ENCODE measurements at places on chromosomes 16 and 17.
A peak's percentile ranks its signal among the peaks of the same experiment; 100 is the strongest.

DNA sequence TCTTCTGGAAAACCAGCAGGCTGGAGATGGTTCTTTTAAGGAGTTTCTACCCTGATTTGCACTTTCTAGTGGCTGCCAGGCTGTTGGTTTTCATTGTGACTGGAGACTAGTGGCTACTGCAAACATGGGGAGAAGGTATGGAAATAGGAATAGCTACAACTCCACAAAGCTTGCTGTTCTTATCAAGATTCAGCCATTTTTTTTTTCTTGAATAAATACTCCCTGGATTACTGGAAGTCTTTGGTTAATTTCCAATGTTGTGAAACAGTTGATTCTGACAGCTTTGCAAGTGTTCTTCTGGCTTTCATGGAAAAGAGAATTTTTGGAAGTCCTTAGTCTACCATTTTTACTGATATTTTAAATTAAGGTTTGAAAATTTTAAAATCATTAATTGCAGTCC is 277.7 kb downstream of the HS3ST3A1 start:
- no peak overlapping the region for H3K27ac ChIP-seq
- no peak overlapping the region for H3K4me3 ChIP-seq
- no peaks in the 10 kb centered on the region for H3K27me3 ChIP-seq
- DNase-seq, result no peak
- H3K36me3 ChIP-seq, result no peaks in the 10 kb centered on the region
- no peaks in the 10 kb centered on the region for H3K4me1 ChIP-seq

GRCh38 chr17:72392056-72393010 is 271.5 kb downstream of the SOX9 start:
- no peak overlapping the region for H3K4me3 ChIP-seq
- no peaks in the 10 kb centered on the region for H3K27me3 ChIP-seq
- no peaks in the 10 kb centered on the region for H3K36me3 ChIP-seq
- no peak overlapping the region for H3K27ac ChIP-seq
- H3K4me1 ChIP-seq, result no peaks in the 10 kb centered on the region
- DNase-seq, result no peak

DNA sequence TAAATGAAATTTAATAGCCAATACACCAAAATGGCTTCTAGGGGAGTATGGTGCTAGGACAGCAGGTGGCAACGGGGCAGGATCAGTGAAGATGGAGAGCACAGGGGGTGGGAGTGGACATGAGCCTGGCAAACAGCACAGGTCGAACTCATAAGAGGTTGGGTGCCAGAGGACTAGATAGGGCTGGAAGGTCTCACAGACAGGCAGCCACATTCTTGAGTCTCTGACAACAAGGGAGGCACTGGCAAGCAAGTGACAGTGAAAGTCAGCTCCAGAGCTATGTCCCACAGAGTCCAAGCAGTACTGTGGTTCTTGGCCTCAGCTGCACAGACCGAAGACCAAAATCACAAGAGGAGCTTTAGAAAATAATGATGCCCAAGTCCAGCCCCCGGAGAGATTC is 61.2 kb downstream of the USP31 start:
- DNase-seq, result no peak
- peaks cover 51% of the 10 kb centered on the region for H3K36me3 ChIP-seq
- H3K4me3 ChIP-seq, result no peak overlapping the region
- H3K4me1 ChIP-seq, result no peaks in the 10 kb centered on the region
- peak overlapping the region; percentile 28 for H3K27ac ChIP-seq

DNA sequence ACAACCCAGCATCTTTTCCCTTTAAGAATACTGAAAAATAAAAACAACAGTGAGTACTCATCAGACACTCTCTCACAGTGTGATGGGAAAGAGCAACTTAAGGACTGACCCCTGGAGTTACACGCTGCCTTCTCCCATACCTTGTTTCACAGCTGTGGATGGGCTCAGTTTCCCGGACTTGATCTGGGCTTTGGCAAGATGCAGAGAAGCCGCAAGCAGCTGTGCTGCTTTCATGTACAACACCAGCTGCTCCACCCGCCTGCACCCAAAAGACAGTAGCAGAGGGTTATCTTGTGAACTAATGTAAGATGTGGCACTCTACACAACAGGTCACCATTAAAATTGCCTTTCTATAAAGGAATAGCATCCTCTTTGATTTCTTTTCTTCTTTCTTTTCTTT is 32.7 kb upstream of the ALDH3A1 start:
- DNase-seq, result no peak
- H3K27ac ChIP-seq, result no peak overlapping the region
- H3K36me3 ChIP-seq, result peaks cover 32% of the 10 kb centered on the region
- no peak overlapping the region for H3K4me3 ChIP-seq
- no peaks in the 10 kb centered on the region for H3K4me1 ChIP-seq
- no peaks in the 10 kb centered on the region for H3K27me3 ChIP-seq

GRCh38 chr17:47324224-47325020 is 667 bp downstream of the EFCAB13 start:
- H3K36me3 ChIP-seq, result no peaks in the 10 kb centered on the region
- no peaks in the 10 kb centered on the region for H3K27me3 ChIP-seq
- DNase-seq, result peak; percentile 70
- no peaks in the 10 kb centered on the region for H3K4me1 ChIP-seq
- H3K4me3 ChIP-seq, result peak overlapping the region; percentile 48

DNA sequence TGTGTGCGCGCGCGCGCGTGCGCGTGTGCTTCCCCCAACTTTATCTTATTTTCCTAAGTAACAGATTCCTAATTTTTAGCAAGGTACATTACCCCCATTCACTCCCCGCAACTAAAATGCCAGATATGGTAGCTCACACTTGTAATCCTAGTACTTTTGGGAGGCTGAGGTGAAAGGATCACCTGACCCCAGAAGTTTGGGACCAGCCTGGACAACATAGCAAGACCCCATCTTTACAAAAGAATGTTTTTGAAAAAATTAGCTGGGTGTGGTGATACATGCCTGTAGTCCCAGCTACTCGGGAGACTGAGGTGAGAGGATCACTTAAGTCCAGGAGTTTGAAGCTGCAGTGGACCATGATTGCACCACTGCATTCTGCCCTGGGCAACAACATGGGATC is 5.1 kb downstream of the BRD7 start:
- no peak overlapping the region for H3K27ac ChIP-seq
- peaks cover 12% of the 10 kb centered on the region for H3K36me3 ChIP-seq
- H3K27me3 ChIP-seq, result no peaks in the 10 kb centered on the region
- H3K4me3 ChIP-seq, result no peak overlapping the region
- H3K4me1 ChIP-seq, result peaks cover 46% of the 10 kb centered on the region

DNA sequence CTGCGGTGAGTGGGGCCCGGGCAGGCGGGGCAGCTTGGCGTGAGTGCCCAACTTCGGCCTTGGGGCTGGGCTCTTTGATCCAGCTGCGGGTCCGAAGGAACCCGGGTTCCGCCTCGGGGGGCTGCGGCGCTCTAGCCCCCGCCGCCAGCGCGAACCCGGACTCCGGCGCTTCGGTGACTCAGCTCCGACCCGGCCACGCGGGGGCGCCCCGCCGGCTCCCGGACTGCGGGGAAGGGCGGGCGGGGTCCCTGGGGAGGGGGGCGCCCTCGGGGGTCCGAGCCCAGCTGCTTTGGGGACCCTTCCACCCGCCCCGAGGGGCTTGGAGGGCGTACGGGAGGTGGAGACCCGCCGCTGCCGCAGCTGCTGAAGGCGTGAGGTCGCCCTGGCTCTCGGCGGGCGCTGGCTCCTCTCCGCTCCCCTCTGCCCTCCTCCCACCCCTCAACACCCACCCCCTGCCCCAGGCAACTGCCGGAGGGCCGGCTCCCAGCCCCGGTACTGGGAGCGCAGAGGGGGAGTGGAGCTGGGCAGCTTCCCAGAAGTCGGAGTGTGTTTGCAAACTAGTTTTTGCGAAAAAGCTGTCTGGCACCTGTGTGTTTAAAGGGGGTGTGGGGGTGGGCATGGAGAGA is 516 bp downstream of the CPNE2 start:
- no peak for DNase-seq
- peak overlapping the region; percentile 71 for H3K27ac ChIP-seq
- peak overlapping the region; percentile 81 for H3K4me3 ChIP-seq
- peaks cover 29% of the 10 kb centered on the region for H3K4me1 ChIP-seq
- no peaks in the 10 kb centered on the region for H3K36me3 ChIP-seq

DNA sequence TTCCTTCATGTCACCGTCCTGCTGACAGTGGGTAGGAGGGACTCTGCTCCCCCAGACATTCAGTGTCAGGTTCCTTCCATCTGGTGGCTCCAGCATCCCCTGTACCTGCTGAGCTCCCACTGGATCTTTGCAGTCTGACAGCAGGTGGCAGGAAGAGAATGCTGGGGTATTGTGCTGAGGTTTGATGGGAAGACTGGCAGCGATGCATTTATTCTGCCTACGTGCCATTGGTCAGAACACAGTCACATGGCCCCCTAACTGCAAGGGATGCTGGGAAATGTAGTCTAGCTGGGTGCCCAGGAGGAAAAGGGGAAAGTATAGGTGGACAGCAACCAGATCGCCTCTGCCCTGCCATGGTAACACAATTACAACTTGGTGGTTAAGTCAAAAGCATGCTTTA is 44.4 kb downstream of the IRX3 start:
- DNase-seq, result peak; percentile 23
- H3K27ac ChIP-seq, result no peak overlapping the region
- no peaks in the 10 kb centered on the region for H3K36me3 ChIP-seq
- H3K4me1 ChIP-seq, result peaks cover 5% of the 10 kb centered on the region

DNA sequence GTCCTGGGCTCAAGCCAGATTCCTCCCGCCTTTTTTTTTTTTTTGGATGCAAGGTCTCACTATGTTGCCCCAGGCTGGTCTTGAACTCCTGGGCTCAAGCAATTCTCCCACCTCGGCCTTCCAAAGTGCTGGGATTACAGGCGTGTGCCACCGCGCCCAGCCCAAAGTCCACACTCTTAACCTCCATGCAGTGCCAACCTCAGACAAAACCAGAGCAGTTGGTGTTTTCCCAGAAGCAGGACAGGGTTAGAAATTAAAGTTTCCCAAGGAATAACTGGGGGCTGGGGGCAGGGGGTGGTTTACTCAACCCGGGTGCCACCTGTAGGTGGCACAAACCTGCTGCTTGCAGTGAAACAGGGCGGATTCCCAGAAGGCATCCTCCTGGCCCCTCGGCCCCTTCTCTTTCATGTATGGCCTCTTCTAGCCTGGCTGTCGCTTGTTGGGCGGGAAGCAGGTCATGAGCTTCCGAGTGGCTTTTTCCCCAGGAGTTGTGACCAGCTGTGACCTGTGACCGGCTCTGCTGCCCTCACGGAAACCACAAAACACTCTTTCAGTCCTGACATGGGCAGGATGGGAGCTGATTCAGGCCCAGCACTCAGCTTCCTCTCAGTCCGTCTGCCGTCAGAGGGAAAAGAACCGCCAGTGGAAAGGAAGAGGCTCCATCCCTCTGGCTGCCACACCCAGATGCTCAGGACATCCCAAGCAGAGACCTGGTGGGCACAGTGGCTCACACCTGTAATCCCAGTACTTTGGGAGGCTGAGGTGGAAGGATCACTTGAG is 25.6 kb upstream of the USP7 start:
- no peak overlapping the region for H3K27ac ChIP-seq
- H3K27me3 ChIP-seq, result no peaks in the 10 kb centered on the region
- H3K36me3 ChIP-seq, result no peaks in the 10 kb centered on the region
- DNase-seq, result no peak
- no peak overlapping the region for H3K4me3 ChIP-seq
- no peaks in the 10 kb centered on the region for H3K4me1 ChIP-seq

DNA sequence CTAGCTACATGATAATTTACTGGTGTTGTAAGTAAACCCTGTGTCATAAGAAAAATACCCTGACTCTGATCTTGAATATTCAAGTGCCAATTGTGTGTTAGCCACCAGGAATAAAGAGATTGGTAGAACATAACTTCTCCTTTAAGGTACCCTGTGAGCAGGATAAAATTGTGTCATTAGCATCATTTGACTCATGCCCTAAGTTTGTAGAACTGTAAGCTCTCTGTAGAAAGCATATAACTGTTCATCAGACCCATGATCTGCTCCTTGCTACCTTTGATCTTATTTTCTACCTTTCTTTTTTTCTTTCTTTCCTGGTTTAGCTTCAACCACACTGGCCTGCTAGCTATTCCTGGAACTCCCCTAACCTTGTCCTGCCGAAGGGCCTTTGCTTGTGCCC is 35.8 kb downstream of the PTRH2 start:
- no peak overlapping the region for H3K27ac ChIP-seq
- peaks cover 55% of the 10 kb centered on the region for H3K36me3 ChIP-seq
- H3K4me1 ChIP-seq, result peaks cover 10% of the 10 kb centered on the region
- DNase-seq, result no peak

GRCh38 chr16:67407176-67407787 is 9.0 kb downstream of the ZDHHC1 start:
- H3K4me3 ChIP-seq, result no peak overlapping the region
- H3K27me3 ChIP-seq, result no peaks in the 10 kb centered on the region
- DNase-seq, result no peak

DNA sequence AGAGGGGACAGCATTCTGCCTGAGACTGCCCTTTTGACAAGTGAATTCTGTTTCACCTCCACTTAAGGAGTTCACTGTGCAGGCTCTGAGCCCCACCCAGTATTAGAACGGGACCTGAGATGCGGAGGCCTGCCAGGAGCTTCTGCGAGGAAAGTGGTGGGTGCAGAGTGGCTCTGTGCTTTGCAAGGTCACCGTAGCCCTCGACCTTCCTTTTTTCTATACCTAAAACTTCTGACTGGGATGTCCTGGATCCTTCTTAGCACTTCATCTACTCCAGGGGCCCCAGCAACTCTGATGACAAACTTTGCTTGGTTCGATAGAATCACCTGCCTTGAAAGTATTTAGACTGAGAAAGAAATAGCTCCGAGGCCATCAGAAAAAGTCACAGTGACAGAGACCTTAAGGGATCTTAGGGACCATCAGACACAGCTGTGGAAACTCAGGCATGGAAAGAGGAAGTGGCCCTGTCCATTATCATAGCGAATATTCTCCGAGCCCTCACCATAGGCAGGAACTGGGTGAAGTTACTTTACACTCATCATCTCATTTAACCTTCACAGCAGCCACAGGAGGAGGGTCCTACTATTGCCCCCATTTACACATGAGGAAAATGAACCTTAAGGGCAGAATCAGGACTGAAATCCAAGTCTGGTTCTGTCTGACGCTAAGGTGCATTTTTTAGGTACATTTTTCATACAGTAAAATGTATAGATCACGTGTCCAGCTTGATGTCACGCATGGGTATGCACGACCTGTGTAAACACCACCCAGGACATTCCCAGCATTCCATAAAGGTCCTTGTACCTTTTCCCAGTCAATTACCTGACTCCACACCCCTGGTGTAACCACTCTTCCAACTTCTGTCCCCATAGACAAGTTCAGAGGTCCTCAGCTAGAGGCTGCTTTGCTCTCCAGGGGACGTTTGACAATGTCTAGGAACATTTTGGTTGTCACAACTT is 676 bp upstream of the KRT13 start:
- no peak for DNase-seq
- no peaks in the 10 kb centered on the region for H3K36me3 ChIP-seq
- no peaks in the 10 kb centered on the region for H3K4me1 ChIP-seq
- H3K27me3 ChIP-seq, result no peaks in the 10 kb centered on the region
- H3K4me3 ChIP-seq, result no peak overlapping the region
- H3K27ac ChIP-seq, result no peak overlapping the region
